Prostate gland (tissue), 2 donors: ENCODE measurements at places on chromosomes 1 and 21. TPM values are rescaled to one million over a fixed set of nuclear protein-coding genes. Genes with fewer than 3 reads are reported as not detected.

Gene DUSP10
- total RNA-seq = 13.6 TPM

Gene TFF1
- 4.7 TPM for total RNA-seq

- H3K36me3 ChIP-seq = no peaks in the 10 kb centered on the region
- no peak overlapping the region for H3K27ac ChIP-seq
- DNase-seq = no peak
- H3K27me3 ChIP-seq = peaks cover 5% of the 10 kb centered on the region
These were observed 166.5 kb upstream of the COA6 start for GRCh38 chr1:234206651-234207284.

DNA sequence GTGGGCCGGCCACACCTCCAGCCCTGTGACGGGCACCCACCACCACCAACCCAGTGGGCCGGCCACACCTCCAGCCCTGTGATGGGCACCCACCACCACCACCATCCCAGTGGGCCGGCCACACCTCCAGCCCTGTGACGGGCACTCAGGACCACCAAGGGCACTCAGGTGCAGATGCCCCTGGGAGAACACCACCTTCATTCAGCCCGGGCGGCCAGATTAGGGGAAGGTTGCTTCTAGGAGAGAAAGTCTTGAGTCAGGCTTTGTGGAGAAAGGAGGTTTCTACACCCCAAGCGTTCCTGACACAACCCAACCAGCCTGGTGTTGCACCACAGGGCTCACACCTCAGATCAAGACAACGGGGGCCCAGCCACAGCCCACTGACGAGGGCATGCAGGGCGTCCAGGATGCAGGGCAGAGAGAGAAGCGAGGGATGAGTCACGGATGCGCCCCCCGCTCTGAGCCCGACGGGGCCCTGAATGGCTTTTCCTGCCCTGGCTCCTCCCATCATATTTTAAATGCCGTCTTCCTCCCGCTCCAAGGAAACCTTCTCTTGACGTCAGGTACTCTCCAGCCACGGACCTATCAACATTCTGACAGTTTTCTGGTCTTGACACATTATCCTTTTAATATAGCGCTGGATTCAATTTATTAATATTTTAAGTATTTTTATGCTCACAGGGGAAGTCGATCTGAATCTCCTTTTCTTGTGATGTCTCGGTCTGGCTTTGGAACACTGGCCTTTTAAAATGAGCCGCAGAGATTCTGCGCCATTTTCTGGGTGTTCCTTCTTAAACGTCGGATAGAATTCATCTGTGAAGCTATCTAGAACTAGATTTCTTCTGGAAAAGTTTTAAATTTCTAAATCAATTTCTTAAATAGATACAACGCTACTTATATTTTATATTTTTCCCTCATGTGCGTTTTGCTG, 631 bp upstream of the SPATC1L start:
- DNase-seq = peak; percentile 80
- no peaks in the 10 kb centered on the region for H3K27me3 ChIP-seq
- H3K27ac ChIP-seq = peak overlapping the region; percentile 96
- H3K4me3 ChIP-seq = peak overlapping the region; percentile 62
- peaks cover 16% of the 10 kb centered on the region for H3K4me1 ChIP-seq

DNA sequence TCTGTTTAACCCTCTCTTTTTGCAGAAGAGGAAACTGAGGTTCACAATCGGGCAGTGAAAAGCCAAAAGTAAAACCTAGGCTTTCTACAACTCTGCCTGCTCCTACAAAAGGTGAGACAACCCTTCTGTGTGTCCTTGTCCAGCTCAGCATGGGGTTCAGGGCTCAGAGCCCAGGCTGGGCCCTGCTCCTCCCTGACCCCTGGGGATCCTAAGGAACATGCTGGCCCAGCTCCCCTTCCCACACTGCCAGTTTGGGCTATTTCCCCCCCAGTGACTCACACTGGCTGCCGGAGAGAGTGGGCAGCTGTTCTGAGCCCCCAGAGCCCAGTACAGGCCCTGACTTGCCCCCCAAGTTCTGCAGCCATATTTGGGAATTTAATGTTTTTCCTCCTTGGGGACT, 8.9 kb downstream of the FAM229A start:
- no peaks in the 10 kb centered on the region for H3K27me3 ChIP-seq
- peak overlapping the region; percentile 45 for H3K27ac ChIP-seq
- DNase-seq = no peak
- no peaks in the 10 kb centered on the region for H3K4me1 ChIP-seq

GRCh38 chr1:226457307-226457712, 49.4 kb upstream of the PARP1 start:
- no peaks in the 10 kb centered on the region for H3K4me1 ChIP-seq
- H3K36me3 ChIP-seq = no peaks in the 10 kb centered on the region
- no peaks in the 10 kb centered on the region for H3K27me3 ChIP-seq
- DNase-seq = no peak
- no peak overlapping the region for H3K4me3 ChIP-seq
- no peak overlapping the region for H3K27ac ChIP-seq
